T-helper 2 cell treated with Interferon-gamma antibody and Interleukin-4, amounts not matched to agents 100 ng/mL and 5 ng/mL, for 36 hours (primary cell): ENCODE measurements at places on chromosomes 2 and 18. TPM values are rescaled to one million over a fixed set of nuclear protein-coding genes. Genes with fewer than 3 reads are reported as not detected.

TTC39C gene
- 68.1 and 69.2 TPM in 2 replicates for total RNA-seq

RAB1A gene
- 66.2 and 70.2 TPM in 2 replicates for total RNA-seq

SKOR2 gene
- not detected in 2 replicates for total RNA-seq

DSEL gene
- total RNA-seq: 0.02 TPM in 1 of 2 replicates, not detected in the other

EVX2 gene
- not detected in 2 replicates for total RNA-seq

PRPF40A gene
- total RNA-seq: 118 and 127 TPM in 2 replicates

TTN gene
- total RNA-seq: 12.4 and 13.9 TPM in 2 replicates

C2orf80 gene
- total RNA-seq: not detected in 2 replicates

GKN2 gene
- not detected in 2 replicates for total RNA-seq

MPPE1 gene
- total RNA-seq: 55.0 and 58.5 TPM in 2 replicates

REEP1 gene
- total RNA-seq: 0.45 and 0.57 TPM in 2 replicates

POTEI gene
- total RNA-seq: not detected in 2 replicates

FBXO15 gene
- total RNA-seq: 0.41 and 0.57 TPM in 2 replicates

CIB4 gene
- not detected in 2 replicates for total RNA-seq

CYP1B1 gene
- total RNA-seq: 26.0 and 28.7 TPM in 2 replicates

ZBTB14 gene
- total RNA-seq: 22.1 and 23.1 TPM in 2 replicates
